ENCODE measurements at places on chromosomes 7 and 10.

- no peak for DNase-seq
These were observed 149.4 kb upstream of the ASAH2 start for GRCh38 chr10:50400694-50401093.

- DNase-seq = no peak
These were observed 72.1 kb downstream of the AKR1C4 start for GRCh38 chr10:5268743-5269142.

- no peak for DNase-seq
These were observed 389 bp upstream of the FBXL15 start for GRCh38 chr10:102420181-102420713.

DNA sequence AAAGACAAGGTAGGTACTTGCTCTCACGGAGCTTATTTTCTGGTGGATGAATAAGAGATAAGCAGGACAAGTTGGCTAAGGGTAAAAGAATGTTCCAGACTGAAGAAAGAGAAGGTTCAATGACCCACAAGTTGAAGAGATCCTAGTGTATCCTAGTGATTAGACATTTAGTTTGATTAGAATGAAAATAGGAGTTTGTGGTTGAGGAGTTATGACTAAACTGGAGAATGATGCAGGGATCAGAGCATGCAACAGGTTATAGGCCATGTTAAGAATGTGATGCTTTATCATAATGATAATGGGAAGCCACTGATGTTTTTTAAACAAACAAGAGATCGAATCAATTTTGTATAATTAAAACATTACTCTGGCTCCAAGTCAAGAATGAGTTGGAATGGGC, 357.2 kb downstream of the HPSE2 start:
- DNase-seq = no peak

- DNase-seq = no peak
These were observed 132.7 kb upstream of the RHOBTB1 start for GRCh38 chr10:61076572-61077114.

- no peak for DNase-seq
These were observed 175.3 kb downstream of the RAPGEF5 start for GRCh38 chr7:22181663-22182062.

DNA sequence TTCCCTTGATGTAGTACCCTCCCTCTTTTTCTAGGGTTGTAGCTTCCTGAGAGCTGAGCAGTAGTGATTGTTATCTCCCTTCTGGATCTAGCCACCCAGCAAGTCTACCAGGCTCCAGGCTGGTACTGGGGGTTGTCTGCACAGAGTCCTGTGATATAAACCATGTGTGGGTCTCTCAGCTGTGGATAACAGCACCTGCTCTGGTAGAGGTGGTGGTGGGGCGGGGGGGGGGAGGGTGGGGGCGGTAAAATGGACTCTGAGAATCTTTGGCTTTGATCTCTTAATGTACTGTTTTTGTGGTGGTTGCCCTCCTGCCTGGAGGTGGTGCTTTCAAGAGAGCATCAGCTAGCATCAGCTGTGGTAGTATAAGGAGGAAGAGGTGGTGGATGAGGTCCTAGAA, 302.0 kb upstream of the CHRM2 start:
- no peak for DNase-seq

GRCh38 chr7:121107923-121108498, 119.5 kb downstream of the CPED1 start:
- DNase-seq = peak; percentile 52

GRCh38 chr10:121851786-121852185, 76.0 kb downstream of the ATE1 start:
- no peak for DNase-seq

GRCh38 chr7:131110297-131111080, 217.2 kb upstream of the MKLN1 start:
- no peak for DNase-seq

- DNase-seq = no peak
These were observed 533 bp upstream of the DMTF1 start for GRCh38 chr7:87151729-87152111.

DNA sequence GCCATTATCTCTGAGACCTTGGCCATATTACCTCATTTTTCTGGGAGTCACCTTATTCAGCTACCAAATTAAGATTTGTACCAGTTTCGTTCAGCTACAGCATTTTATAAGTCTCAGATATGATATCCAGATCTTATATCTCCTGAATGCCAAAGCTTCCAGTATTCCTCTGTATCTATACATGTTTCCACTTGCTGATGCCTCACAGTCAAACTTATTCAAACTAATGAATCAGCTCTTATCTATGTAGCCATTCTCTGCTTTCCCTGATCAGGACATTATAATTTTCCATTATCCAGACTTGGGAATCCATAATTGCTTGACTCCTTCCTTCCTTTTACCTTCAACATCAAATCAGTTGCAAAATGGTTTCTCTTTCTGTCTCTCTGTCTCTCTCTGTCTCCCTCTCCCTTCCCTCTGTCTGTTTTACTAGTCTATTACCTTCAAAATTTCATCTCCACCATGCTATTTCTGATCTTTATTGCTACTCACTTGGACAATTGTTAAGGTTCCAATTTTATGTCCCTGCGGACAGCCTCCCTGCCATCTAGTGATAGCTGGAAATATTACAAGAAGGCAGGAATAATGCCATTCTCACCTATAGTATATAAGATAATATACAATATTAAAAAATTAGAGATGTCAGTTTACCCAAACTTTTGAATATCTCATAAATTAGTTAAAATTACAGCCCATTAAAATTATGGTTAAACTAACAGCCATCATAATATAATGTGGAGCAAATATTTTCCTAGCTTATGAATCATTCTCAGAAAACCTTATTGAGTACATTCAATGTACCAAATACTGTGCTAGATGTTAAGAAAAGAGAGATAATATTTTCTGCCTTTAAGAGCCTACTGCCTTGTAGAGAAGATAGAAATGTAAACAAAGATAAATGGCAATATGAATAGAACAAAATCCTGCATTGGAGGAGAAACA, 89.8 kb downstream of the PCLO start:
- no peak for DNase-seq

- DNase-seq = no peak
These were observed 18.5 kb downstream of the SH3PXD2A start for GRCh38 chr10:103836861-103837260.

DNA sequence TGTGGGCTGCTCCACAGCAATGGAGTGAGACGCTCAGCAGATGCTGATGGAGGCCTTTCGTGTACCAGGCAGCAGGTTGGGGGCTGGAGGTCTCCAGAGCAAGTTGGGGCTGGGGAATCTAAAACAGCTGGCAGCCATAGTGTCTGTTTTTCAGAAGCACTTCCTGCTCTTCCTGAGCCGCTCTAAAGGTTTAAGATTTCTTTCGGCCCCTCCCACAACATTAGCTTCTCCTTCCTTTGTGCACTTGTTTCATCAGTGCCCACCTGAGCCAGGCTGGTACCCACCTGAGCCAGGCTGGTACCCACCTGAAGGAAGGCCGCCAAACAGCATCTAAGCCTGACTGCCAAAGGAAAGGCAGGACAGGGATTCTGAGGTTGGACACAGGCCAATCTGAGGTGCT, 18.4 kb upstream of the WAPL start:
- no peak for DNase-seq

DNA sequence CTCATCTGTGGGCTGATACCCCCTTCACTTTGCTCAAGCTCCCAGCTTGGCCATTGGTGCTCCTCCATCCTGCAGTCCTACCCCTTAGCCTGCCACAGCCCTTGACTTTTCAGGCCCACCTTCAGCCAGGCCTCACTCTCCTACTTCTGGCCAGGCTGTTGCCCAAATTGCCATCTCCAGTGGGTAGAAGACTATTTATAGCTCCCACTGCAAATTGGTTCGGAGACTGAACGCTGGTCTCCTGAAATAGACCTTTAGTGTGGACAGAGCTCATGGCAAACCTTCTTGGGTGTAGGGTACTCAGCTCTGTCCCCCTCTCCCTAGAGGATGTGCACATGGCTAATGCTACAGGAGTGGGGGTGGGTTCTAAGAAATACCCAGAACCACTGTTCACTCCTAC, 697.8 kb downstream of the LRMDA start:
- no peak for DNase-seq

DNA sequence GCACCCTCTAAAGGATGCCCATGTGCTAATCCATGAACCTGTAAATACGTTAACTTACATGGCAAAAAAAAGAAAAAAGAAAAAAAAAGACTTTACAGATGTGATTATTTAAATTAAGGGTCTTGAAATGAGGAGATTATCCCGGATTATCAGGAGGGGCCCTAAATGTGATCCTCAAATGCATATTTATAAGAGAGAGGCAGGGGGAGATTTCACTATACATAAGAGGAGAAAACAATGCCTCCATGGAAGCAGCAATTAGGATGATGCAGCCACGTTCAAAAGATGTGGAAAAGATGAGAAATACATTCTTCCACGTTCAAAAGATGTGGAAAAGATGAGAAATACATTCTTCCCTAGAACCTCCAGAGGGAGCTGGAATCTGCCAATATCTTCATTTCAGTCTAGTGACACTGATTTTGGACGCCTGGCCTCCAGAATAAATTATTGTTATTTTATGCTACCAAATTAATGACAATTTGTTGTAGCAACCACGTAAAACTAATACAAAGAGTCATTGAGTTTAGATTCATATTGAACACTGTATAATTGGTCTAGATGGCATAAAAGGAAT, 328.4 kb upstream of the GNAI1 start:
- DNase-seq = peak; percentile 19
